Activated CD4-positive, alpha-beta T cell treated with anti-CD3 and anti-CD28 coated beads for 48 hours (primary cell): ENCODE measurements at places on chromosomes 13 and 19.
A peak's percentile ranks its signal among the peaks of the same experiment; 100 is the strongest.

DNA sequence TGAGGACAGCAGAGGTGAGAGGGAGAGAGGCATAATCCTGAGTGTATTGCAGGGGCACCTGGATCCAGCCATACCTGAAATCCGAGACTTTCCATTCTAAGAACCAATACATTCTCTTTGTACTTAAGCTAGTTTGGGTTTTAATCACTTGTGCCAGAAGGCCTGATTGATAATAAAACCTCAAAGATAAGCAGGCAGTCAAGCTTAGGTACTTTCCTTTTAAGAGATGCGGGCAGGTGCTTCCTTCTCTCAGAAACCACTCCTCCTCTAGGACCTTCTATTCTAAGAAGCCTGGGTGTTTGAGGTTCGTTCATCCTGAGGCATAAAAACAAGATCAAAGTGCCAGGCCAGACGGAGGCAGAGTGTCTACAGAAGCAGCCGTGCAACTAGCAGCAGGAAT is 22.2 kb downstream of the FAM187B start:
- DNase-seq = peak; percentile 42

DNA sequence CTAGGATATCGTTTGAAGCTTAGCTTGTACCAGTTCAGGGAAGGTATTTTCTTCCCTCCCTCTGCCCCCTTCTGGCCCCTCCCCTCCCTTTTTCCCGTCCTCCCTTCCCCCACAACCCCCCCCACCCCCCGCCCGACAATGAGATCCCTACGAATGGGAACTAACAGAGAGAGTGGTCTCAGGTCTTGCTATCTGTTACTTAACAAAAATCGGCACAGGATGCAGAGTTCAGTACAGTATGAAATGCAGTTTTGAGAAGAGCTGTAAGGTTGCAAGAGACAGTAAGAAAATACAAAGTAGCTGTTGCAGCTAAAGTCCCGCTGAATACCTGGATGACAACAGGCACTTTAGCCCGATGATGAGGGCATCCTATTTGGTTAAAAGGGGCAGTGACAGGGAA is 3.1 kb upstream of the DACH1 start:
- no peak for DNase-seq

- DNase-seq = peak; percentile 28
Measured at GRCh38 chr19:38735257-38735686, 9.0 kb downstream of the CAPN12 start.

DNA sequence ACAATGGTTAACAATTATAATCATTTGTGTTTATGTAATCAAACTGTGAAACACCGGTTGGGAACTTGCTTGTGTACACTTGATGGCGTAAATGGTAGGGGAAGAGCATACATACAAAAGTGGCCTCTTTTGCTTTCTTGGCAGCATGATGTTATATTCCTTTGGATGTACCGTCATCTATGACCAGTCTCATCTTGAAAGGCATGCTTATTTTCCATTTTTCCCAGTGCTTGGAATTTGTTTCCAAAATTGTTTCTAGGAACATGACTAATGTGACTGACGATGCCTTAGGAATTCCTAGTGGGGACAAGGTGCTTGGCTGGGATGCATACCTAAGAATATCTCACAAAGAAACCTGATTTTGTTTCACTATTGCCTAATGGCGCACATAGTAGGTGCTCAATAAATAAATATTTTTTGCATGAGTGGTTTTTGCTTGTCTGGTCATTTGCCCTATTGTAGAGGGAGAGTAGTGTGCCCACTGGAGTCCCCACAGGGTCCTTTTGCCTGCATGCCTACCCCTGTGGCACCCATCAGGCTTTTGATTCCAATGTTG is 45.5 kb downstream of the SAE1 start:
- DNase-seq = no peak

DNA sequence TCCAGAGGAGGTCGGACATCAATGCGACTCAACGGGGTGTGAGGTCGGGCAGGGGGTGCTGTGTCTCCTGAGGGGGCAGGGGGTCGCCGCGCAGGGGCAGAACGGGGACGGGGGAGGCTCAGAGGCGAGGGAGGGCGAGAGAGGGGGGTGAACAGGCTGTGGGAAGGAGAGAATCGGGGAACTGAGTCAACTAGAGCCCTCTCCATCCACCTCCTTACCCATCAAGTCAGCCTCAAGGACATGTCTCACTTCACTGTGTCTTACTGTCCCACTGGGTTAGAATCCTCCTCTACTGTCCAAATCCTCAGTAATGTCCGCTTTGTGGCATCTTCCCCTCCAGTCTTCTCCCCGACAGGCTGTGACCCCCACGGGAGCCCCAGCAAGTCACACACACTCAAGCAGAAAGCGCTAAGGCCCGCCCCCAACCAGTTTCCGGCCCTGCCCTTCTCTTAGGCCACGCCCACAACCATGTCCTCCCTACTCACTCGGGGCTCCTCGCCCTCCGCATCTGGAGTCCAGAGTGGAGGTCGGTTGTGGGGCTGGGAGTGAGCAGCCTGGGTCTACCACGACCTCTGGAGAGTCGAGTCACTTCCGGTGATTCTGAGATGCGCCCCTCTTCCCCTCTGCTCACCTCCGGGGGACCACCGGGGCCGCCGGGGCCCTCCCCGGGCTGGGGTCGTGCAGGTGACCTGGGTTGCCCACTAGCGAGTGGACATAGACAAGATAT is 9.3 kb downstream of the PLEKHA4 start:
- peak; percentile 89 for DNase-seq

GRCh38 chr19:3849092-3849491 is 19.7 kb downstream of the ZFR2 start:
- peak; percentile 64 for DNase-seq

- DNase-seq = no peak
Measured at GRCh38 chr13:51213173-51213728, 8.9 kb upstream of the FAM124A start.

GRCh38 chr13:73602295-73602694 is 531.9 kb downstream of the KLF12 start:
- DNase-seq = no peak
